ENCODE measurements at places on chromosomes 1 and 21. TPM values are rescaled to one million over a fixed set of nuclear protein-coding genes. Genes with fewer than 3 reads are reported as not detected.

The GPR61 gene
- not detected for total RNA-seq

The TSPEAR gene
- total RNA-seq, result not detected

The NBPF20 gene
- total RNA-seq, result 1.4 TPM

The OMA1 gene
- 17.6 TPM for total RNA-seq

The SH3BGR gene
- 14.8 TPM for total RNA-seq

The TTC22 gene
- not detected for total RNA-seq

The WNT3A gene
- total RNA-seq, result not detected

The CYP4B1 gene
- 0.69 TPM for total RNA-seq

All from K562 (cell line).